ENCODE measurements at places on chromosomes 2 and 18.

DNA sequence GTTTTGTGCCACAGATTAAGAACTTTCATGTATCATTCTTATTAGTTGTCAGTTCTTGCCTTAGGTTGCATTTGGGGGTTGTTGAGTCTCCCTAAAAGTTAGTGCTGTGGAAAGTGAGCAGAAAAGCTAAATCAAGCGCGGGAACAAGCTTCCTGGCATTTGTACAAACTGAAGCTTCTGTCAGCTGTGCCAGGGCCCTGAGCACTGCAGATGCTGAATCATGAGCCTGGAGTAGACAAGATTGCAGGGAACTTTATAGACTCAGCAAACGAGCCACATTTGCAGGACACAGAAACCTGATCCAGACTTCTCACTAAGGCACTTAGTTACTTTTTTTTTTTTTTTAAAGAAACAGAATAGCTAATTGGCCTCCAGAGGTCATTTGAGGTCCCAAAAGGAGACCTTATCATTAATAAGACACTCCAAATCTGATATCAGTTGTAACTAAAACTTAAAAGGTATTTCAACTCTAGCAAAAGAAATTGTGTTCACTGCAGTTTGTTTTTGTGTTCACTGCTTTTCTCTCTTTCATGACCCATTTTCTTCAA, 88.7 kb downstream of the ADAM23 start:
- peaks cover 23% of the 10 kb centered on the region for H3K4me1 ChIP-seq
- H3K4me3 ChIP-seq = no peak overlapping the region
- no peaks in the 10 kb centered on the region for H3K36me3 ChIP-seq
- H3K27ac ChIP-seq = no peak overlapping the region
- no peak for DNase-seq

GRCh38 chr2:66872986-66873754, 438.2 kb downstream of the MEIS1 start:
- H3K36me3 ChIP-seq = no peaks in the 10 kb centered on the region
- no peak for DNase-seq
- no peaks in the 10 kb centered on the region for H3K27me3 ChIP-seq
- H3K4me1 ChIP-seq = no peaks in the 10 kb centered on the region
- no peak overlapping the region for H3K27ac ChIP-seq

- H3K27me3 ChIP-seq = no peaks in the 10 kb centered on the region
- no peak overlapping the region for H3K27ac ChIP-seq
These were observed 39.5 kb downstream of the ORC4 start for GRCh38 chr2:147980940-147981528.

GRCh38 chr2:166494140-166494624, at the start of gene SCN7A:
TSS of gene SCN7A (minus strand) at chr2:166494249. CDS start at chr2:166477696, 16,553 bp downstream.
- peaks cover 16% of the 10 kb centered on the region for H3K27me3 ChIP-seq
- no peaks in the 10 kb centered on the region for H3K4me1 ChIP-seq
- H3K4me3 ChIP-seq = no peak within 1 kb of the TSS

GRCh38 chr2:231679908-231680284, 28.4 kb upstream of the PTMA start:
- no peaks in the 10 kb centered on the region for H3K36me3 ChIP-seq
- H3K27me3 ChIP-seq = peaks cover 24% of the 10 kb centered on the region
- H3K27ac ChIP-seq = no peak overlapping the region
- no peak overlapping the region for H3K4me3 ChIP-seq
- H3K4me1 ChIP-seq = peaks cover 13% of the 10 kb centered on the region

DNA sequence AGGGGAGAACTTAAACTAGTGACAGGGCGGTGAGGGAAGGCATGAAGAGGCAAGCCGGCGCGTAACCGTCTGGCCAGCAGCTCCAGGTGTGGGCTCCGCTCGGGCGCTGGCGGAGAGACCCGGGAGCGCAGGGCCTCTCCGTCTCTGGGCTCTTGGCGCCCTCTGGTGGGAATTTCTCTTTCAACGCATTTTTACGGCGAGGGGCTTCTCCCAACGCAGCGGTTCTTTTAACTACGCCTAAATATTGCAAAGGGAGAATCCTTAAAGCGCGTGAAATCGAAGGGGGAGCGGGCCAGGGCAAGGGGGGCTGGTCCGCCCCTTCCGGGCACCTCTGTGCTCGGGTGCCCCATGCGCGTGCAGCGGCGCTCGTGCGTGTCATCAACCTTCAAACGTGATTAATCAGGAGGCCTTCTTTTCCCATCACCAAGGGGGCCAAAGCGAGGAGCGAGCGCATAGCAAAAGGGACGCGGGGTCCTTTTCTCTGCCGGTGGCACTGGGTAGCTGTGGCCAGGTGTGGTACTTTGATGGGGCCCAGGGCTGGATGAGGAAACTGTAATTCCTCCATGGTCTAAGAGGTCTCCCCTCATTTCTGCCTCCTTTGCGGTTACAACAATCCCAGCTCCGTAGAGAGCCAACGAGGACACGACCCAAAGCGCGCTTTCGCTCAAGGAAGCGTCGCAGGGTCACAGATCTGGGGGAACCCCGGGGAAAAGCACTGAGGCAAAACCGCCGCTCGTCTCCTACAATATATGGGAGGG, 762 bp upstream of the GAD1 start:
- H3K27me3 ChIP-seq = peaks cover 87% of the 10 kb centered on the region
- H3K27ac ChIP-seq = peak overlapping the region; percentile 50
- H3K36me3 ChIP-seq = no peaks in the 10 kb centered on the region
- DNase-seq = peak; percentile 79
- H3K4me1 ChIP-seq = peaks cover 59% of the 10 kb centered on the region

DNA sequence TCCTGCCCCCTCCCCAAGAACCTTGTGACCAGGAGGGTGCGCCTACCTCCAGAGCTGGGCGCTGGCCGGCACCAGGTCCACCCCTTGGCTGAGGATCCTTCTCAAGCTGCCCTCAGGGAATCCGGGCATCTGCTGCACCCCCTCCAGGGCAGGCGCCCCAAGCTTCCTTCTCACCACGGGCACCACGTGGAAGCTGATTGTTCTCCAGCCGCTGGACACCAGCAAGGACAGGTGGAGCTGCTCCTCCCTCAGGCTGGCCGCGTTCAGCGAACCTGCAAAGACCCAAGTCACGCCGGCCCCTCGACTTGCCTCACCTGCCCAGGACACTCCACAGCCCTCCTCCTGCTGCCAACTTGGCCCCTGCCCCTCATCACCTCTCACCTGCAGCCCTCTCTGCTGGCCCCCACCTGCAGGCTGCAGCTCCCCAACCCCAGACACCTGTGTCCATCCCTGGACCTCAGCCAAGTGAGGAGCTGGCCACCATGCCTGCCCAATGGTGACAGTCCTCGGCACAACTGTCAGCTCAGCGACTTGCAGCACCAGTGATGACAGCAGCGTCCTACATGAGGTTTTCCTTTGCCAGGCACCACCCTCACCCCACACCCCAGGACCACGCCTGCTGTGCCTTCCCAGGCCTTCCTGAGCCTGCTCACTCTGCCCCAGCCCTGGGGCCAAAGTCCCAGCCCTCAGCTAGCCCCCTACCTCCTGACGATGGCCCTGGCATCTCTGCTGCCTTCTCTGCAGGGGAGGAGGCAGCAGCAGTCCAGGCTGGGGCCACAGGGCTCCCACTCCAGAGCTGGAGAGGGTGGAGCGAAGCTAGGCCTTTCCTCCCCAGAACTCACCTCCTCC, 4.2 kb downstream of the MAB21L4 start:
- H3K36me3 ChIP-seq = no peaks in the 10 kb centered on the region
- DNase-seq = no peak
- no peak overlapping the region for H3K4me3 ChIP-seq

DNA sequence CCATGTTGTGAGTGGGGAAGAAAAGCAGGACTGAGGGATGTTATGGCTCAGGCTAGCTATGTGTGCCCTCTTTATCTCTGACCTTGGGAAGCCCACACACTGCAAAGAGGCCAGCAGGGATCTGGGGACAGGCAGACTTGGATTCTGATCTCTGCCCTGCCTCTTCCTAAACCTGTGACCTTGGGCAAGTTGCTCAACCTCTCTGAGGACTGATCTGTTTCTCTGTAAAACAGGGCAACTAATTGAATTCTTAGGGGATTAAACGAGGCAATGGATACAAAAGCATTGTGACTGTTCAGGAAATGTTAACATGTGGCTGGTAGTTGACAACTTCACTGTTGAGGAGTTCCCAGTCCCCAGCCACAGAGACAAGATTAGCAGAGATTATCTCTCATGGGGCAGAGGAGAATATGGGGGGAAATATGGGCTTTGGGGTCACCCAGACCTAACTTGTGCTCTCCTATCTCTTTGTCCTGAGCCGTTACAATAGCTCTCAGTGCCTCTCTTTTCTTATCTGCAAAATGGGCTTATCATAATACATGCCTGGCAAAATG, 184.7 kb upstream of the GLI2 start:
- H3K27me3 ChIP-seq = peaks cover 24% of the 10 kb centered on the region
- H3K4me1 ChIP-seq = no peaks in the 10 kb centered on the region
- no peak for DNase-seq
- no peaks in the 10 kb centered on the region for H3K36me3 ChIP-seq

- peaks cover 9% of the 10 kb centered on the region for H3K4me1 ChIP-seq
- H3K4me3 ChIP-seq = no peak overlapping the region
- H3K27ac ChIP-seq = no peak overlapping the region
These were observed 313.0 kb downstream of the ARHGAP15 start for GRCh38 chr2:143442193-143442592.

GRCh38 chr2:69292256-69292655, 94.8 kb downstream of the GFPT1 start:
- DNase-seq = no peak
- no peak overlapping the region for H3K4me3 ChIP-seq
- peaks cover 3% of the 10 kb centered on the region for H3K27me3 ChIP-seq
- no peaks in the 10 kb centered on the region for H3K4me1 ChIP-seq

DNA sequence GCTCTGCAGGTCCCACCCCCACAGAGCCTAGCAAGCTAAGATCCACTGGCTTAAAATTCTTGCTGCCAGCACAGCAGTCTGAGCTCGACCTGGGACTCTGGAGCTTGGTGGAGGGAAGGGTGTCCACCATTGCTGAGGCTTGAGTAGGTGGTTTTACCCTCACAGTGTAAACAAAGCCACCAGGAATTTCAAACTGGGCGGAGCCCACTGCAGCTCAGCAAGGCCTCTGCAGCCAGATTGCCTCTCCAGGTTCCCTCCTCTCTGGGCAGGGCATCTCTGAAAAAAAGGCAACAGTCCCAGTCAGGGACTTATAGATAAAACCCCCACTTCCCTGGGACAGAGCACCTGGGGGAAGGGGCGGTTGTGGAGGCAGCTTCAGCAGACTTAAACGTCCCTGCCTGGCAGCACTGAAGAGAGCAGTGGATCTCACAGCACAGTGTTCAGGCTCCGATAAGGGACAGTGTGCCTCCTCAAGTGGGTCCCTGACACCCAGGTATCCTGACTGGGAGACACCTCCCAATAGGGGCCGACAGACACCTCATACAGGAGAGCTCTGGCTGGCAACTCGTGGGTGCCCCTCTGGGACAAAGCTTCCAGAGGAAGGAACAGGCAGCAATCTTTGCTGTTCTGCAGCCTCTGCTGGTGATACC, 20.0 kb upstream of the NEMP2 start:
- H3K36me3 ChIP-seq = peaks cover 4% of the 10 kb centered on the region
- DNase-seq = no peak
- H3K27ac ChIP-seq = no peak overlapping the region
- H3K27me3 ChIP-seq = no peaks in the 10 kb centered on the region
- no peak overlapping the region for H3K4me3 ChIP-seq

DNA sequence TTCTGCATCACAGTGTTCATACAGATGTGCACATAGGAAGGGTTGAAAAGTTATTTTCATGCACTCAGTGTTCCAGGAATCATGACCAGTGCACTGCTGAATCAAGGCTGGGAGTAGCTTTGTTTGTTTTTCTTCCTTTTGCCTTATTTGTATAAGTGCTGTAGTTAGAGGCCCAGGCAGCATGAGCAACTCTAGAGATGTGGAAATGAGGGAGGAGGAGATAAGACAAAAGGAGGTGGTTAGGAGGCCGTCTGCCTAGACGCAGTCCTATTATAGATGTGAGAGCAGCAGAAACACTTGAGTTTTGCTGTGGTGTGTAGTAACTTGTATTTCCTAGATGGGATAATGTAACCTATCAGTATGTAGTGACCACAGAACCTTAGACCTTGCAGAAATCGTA, 264.3 kb upstream of the RASGRP3 start:
- no peaks in the 10 kb centered on the region for H3K27me3 ChIP-seq
- no peaks in the 10 kb centered on the region for H3K36me3 ChIP-seq
- peaks cover 2% of the 10 kb centered on the region for H3K4me1 ChIP-seq
- H3K27ac ChIP-seq = no peak overlapping the region

DNA sequence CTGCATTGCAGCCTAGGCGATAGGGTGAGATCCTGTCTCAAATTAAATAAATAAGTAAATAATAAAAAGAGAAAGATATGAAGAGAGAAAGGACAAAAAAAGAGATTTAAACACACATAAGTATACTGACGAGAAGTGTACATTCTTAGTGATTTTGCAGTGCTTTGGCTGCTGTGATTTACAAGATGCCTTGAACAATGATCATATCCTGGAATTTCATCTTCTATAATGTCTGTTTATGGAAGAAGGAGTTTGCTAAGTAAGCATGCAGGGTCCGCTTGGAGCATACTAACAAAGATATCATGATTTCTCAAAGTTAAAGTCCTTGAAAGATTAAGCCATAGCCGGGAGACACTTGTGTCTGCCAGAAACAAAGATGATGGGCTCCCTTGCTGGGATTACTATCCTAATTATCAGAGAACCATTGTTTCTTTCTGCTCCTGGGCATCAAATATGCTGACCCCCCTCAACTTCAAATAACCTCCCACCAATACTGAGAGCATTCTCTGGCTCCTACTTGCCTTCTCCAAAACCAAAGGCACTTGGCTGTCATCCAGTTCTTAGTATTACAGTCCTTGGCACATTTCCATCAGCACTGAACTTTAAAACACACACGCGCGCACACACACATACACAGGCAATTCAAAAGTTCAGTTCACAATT, 47.5 kb upstream of the STAM2 start:
- no peaks in the 10 kb centered on the region for H3K36me3 ChIP-seq
- H3K27me3 ChIP-seq = peaks cover 22% of the 10 kb centered on the region
- H3K27ac ChIP-seq = no peak overlapping the region
- no peak for DNase-seq

- peak; percentile 63 for DNase-seq
- H3K27me3 ChIP-seq = peaks cover 10% of the 10 kb centered on the region
- peaks cover 24% of the 10 kb centered on the region for H3K4me1 ChIP-seq
- H3K27ac ChIP-seq = peak overlapping the region; percentile 63
These were observed 158.6 kb upstream of the RBMS1 start for GRCh38 chr2:160652236-160652635.

GRCh38 chr18:59155153-59155552, 15.5 kb downstream of the SEC11C start:
- DNase-seq = no peak
- peaks cover 9% of the 10 kb centered on the region for H3K4me1 ChIP-seq
- H3K27me3 ChIP-seq = no peaks in the 10 kb centered on the region
- peaks cover 94% of the 10 kb centered on the region for H3K36me3 ChIP-seq
- H3K4me3 ChIP-seq = no peak overlapping the region

GRCh38 chr2:155733091-155733853, 599.2 kb downstream of the NR4A2 start:
- no peaks in the 10 kb centered on the region for H3K4me1 ChIP-seq
- DNase-seq = no peak
- no peaks in the 10 kb centered on the region for H3K36me3 ChIP-seq

- H3K36me3 ChIP-seq = no peaks in the 10 kb centered on the region
- no peak overlapping the region for H3K4me3 ChIP-seq
- no peaks in the 10 kb centered on the region for H3K27me3 ChIP-seq
These were observed 209.2 kb upstream of the SYT4 start for GRCh38 chr18:43486462-43486861.

GRCh38 chr2:216312441-216312840, 59.8 kb downstream of the MARCHF4 start:
- no peak for DNase-seq
- H3K27ac ChIP-seq = no peak overlapping the region
- H3K4me3 ChIP-seq = no peak overlapping the region
- no peaks in the 10 kb centered on the region for H3K27me3 ChIP-seq
- H3K4me1 ChIP-seq = no peaks in the 10 kb centered on the region

- H3K27ac ChIP-seq = no peak overlapping the region
- H3K27me3 ChIP-seq = no peaks in the 10 kb centered on the region
- DNase-seq = no peak
- no peaks in the 10 kb centered on the region for H3K36me3 ChIP-seq
- H3K4me3 ChIP-seq = no peak overlapping the region
These were observed 367.0 kb downstream of the RND3 start for GRCh38 chr2:150120326-150120955.

- H3K27me3 ChIP-seq = no peaks in the 10 kb centered on the region
These were observed 106.4 kb downstream of the CTAGE1 start for GRCh38 chr18:22311301-22311700.
